ENCODE measurements at places on chromosomes 7 and 10.

DNA sequence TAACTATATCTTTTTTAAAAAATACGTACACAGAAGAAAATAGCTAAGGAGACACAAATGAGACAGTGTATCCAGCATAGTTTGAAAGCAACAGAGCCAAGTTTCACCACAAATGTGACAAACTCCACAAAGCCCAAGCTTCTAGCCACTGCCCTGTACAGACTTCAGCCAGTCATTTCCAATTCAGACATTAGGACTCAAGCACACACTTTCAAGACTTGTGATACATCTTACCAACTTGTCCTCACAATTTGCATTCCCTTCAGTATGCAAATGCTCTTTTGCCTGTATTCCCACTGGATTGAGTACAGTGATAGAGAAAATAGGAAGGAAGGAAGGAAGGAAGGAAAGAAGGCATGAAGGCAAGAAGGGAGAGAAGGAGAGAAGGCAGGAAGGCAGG is 510.4 kb downstream of the KCNMA1 start:
- no peak for DNase-seq

DNA sequence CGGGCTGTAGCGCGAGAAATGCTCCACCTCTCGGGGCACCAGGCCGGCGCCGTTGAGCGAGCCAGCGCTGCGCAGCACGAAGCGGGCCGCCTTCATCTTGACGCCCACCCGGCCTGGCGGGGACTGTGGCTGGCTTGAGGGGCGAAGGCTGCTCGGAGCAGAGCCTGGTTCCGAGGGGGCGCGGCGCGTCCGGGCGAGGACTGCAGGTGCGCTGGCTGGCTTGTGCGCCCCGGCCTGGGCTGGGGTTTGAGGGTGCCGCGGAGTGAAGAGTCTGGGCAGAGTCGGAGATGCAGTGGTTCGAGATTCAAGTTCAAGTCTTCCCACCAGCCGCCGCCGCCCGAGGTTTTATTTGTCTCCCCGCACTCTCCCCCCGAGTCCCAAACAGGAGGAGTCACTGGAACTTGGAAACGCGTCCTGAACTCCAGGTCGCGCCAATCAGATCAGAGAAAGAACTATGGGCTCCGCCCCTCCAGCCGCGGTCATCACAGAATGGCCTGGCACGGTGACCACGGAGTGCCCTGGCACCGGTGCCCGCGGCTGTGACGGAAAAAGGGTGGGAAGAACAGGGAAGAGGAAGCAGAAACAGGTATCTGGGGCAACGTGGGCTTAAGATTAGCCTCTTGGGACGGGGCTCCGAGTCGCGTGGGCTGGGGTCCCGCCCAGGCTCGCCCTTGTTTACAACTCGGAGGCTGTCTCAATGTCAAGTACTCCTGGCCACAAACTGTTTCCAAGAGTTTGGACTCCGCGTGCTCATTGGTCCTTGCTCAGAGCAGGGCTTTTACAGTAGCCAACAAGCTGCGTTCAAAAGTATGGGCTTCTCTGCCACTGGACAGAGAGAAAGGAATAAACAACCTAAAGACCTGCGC is at the start of gene PDK4:
Gene PDK4, minus strand, starts transcription at position 319 of the 866 bp plus-strand sequence. Its CDS starts 223 bp downstream, at position 96.
- DNase-seq = no peak

GRCh38 chr10:69994262-69994661 is 58.4 kb upstream of the MACROH2A2 start:
- no peak for DNase-seq

DNA sequence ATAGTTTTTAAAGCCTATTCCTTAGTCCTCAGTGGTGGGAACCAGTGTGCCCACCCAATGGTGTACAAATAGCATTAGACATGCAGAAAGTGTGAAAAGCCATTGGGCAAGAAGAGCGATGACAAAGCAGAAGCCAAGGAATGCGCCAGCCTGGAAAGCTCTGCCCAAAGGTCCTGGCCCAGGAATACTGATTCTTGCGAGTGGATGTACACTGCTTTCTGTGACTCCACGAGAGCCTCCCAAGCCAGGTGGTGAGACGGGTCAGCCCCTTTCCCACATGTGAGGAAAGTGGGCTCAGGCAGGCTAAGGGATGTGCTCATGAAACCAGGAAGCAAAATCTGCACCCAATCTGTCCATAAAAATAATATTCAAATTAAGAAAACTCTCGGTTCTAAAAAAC is 106.6 kb downstream of the ADCY1 start:
- DNase-seq = no peak

DNA sequence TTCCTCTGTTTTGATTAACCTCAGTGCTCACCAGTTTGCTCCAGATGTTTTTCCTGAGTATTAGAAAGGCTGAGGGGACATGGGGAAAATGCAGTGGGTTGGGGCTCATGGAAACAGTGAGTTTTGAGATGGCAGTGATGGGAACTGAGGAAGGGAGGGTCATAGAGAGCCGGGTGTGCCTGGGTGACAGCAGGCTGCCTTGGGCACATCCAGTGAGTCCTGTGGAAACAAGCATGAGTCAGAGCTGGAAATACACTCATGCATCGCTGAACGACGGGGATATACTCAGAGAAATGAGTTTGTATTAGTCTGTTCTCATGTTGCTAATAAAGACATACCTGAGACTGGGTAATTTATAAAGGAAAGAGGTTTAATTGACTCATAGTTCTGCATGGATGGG is 202.2 kb downstream of the TMEM178B start:
- DNase-seq = no peak

DNA sequence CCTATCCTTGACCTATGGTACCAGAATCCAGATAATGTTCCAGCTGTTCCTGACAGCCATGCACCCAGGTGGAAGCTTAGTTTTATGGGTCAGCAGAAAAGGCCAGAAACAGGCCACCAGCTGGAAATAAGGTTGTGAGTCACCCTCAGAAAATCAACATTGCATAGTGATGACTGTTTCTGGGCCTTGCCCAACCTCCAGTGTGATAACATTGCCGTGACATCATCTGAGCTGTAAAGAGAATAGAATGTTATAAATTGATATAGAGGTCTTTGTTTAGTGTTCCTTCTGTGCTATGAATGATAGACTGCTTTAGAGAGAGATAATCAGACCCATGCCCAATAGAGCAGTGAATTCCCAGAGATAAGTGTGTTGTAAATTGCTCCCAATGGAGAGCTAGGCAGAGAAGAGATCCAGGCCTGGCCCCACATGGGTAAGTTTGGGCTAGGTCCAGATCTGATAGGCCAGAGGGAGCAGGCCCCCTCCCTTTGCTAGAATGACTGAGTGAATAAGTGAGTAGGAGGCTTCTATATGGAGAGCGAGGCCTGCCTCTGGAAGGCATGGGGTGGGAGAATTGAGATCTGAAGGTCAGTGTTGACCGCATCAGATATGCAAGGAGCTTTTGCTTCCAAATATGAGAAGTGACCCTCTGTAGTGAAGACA is 14.2 kb upstream of the HPS1 start:
- no peak for DNase-seq

DNA sequence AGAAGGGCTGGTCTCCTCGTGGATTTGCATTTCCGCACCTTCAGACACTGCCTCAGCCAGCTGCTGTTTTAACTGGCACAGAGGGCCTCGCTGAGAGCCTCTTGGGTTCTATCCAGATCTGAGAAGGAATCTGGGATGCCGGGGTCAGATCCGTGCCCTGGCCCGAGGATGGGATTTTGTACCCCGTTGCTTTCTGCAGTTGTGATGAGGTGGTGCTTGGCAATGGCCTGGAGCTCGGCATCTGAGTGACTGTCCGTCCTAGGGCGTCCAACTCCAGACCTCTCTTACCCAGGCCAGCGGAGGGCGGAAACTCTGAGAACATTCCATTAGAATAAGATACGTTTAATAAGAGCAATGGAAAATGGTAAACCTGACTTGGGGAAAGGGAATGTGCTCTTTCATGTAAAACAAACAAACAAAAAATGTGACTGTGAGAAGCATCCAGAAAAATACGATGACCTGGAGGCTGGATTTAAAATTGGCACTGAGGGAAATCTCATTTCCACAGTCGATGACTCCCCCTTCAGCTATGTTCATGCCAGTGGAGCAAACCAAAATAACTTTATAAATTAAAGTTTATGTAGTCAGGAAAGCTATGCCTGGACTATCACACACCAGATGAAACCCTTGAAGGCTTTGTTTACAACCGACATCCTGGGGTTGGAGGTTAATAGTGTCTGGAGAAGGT is 39.6 kb downstream of the GRK5 start:
- no peak for DNase-seq

DNA sequence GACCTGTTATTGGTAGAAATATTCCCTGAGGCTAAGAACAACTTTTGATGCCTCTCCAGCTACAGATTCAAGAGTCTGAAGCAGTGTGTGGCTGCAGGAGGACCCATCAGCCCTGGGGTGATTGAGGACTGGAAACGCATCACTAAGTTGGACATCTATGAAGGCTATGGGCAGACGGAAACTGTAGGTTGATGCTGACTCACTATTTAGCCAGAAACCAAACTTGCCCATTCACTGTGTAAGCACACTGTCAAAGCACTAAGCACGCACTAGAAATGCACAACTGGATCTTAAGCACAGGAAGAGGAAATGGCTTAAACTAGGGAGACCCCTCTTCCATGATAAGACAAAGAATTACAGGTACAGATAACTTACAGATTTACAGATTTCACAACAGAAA is 20.8 kb downstream of the ACSM6 start:
- no peak for DNase-seq

- no peak for DNase-seq
Observed at GRCh38 chr7:72706521-72706920, 121.5 kb downstream of the TYW1B start.

GRCh38 chr10:34175121-34175520 is 640.0 kb downstream of the PARD3 start:
- DNase-seq = no peak

DNA sequence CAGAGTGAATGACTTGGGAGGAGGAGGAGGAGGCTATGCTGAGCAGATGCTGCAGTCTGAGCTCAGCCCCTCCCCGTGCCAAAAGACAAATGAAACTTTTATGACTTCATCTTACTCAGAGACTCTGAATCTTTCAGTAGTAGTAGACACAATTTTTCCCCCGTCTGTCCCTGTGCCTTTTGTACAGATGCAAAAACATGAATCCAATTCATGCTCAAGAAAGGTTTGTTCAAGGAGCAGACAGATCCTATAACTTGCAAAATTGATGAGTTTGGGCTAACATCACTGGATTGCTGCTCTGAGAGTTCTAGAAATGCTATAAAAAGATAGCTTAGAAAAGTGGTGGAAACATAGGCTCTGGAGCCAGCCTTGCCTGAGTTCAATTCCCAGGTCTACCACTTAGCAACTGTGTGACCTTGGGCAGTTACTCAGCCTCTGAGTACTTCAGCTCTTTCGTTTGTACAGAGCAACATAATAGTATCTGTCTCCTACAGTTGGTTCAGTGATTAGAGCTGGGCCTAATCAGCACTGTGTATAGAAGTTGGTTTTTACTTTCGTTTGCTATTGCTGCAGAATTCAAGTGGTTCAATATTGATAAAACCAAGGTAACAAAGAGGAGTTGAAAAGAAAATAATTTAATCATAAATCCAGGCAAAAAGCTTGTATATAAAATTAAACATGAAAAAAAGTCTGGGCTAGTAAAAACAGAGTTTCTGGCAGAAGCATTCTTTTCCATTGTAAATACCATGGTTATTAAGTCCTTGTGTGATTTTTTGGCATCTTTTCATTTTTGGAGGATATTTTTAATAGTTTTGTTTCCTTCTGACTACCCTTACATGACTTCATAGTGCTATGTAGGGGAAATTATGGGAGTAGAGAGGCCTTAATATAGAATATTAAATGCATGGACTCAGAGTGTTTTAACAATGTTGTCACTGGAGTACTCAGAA is 174.2 kb upstream of the ZNF32 start:
- no peak for DNase-seq

DNA sequence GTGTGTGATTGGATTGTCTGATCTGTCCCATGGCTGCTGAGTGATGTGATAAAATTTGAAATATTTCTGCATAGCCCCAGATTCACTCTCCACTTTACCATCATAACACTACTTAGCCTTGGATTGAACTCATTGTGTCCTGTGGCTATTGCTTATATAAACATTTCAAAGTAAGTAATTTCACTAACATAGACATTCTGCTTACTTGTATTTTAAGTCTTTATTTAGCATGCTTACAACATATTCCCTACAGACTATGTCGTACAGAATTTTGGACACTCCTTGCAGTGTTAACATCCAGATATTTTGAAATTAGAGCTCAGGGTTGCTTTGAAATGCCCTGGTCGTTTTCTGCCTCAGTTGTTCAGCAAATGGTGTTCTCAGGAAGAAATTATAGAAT is 117.6 kb downstream of the LRRC4 start:
- DNase-seq = no peak

GRCh38 chr7:50272808-50273207 is 31.7 kb upstream of the IKZF1 start:
- DNase-seq = no peak

- no peak for DNase-seq
Observed at GRCh38 chr10:44947371-44948152, 12.0 kb upstream of the RASSF4 start.

- DNase-seq = no peak
Observed at GRCh38 chr7:137313201-137313600, 30.3 kb downstream of the PTN start.

- no peak for DNase-seq
Observed at GRCh38 chr10:90205340-90205739, 503.9 kb downstream of the KIF20B start.

DNA sequence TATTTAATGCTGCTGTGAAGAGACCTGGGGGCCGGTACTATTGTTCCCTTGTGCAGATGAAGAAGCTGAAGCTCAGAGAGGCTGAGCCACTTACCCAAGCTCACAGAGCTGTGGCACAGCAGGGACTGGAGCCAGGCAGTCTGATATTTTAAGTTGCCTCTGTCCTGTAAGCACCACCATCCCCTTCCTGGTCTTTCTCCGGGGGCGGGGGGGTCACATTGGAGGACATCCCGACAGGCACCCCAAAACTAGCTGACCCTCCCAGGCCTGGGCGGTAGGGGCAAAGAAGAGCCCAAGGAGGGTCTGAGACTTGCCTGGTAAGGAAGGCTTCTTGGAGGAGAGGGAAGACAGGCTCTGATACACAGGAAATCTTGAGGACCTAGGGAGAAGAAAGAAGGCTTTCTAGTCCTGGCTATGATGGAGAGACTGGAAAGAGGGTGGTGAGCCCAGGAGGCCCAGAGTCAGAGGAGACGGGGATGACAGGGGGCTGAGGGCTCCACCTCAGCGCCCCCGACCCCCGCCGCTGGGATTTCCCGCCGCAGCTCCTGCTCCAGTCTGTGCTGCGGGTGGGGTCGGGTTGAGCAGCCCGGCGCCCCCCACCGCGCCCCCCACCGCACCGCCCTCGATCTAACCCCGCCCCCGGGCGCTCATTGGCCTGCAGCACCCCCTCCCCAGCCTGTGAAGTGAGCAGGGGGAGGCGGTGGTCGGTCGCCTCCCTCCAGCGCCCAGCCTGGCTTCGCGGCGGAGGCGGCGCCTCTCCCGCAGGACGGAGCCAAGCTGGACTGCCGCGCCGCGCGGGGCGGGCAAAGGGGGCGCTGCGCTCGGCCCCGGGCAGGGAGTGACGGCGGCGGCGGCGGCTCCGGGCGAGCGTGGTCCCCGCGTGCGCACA is at the start of gene ADCYAP1R1:
Gene ADCYAP1R1, plus strand, starts transcription at position 711 of the 889 bp plus-strand sequence. CDS start 10,957 bp downstream, outside the sequence.
- no peak for DNase-seq
